ENCODE measurements at places on chromosomes 6 and 20.

GRCh38 chr6:6583836-6584235, 4.7 kb upstream of the LY86 start:
- DNase-seq = no peak

DNA sequence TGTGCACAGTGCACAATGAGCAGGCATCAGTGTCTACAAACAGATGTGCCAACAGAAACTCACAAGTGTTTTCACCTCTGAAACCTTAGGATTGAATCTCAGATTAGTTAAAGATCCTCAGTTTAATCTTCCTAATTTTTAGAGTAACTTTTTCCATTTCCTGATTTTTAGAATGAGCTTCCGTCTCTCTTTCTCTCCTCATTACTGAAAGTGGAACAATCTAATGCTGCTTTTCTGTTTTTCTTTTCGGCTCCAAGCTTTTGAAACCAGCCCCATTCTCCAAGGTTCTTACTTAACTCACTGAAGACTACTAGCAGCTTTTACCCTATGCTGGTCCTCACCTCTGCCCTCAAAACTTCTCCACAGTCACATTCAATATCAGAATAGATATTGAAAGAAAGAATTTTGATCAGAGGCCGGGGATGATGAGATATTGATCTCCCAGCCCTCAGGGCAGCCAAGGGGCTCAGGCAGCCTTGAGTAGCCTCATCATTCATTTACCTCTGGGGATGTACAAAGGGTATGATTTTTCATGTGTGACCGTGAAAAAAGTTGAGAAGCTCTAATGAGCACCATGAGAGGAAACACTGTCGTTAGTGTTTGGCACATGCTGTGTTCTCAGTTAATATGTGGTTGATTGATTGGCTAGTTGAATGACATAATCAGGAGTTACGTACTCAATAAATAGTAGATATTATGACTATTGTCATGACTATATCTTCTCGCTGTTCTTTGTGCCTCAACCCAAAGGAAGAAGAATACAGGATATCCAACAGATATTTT, 11.9 kb upstream of the STK38 start:
- DNase-seq = no peak

DNA sequence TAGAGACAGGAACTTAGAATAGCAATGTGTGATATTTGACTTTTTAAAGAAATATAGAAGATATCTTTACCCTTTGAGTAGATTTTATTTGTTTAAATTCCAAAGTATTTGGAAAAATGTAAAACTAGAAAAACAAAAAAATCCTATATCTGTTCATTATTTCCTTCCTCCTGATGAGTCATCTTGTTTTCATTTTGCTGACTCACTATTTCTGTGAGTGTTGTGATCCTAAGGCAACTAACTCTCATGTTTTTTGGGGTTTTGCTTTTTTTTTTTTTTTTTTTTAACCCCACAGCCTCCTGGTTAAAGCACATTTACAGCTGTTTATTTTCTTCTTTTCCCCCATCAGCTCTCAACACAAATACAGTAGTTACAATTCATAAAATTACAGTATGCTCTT, 37.8 kb upstream of the THEMIS start:
- no peak for DNase-seq

DNA sequence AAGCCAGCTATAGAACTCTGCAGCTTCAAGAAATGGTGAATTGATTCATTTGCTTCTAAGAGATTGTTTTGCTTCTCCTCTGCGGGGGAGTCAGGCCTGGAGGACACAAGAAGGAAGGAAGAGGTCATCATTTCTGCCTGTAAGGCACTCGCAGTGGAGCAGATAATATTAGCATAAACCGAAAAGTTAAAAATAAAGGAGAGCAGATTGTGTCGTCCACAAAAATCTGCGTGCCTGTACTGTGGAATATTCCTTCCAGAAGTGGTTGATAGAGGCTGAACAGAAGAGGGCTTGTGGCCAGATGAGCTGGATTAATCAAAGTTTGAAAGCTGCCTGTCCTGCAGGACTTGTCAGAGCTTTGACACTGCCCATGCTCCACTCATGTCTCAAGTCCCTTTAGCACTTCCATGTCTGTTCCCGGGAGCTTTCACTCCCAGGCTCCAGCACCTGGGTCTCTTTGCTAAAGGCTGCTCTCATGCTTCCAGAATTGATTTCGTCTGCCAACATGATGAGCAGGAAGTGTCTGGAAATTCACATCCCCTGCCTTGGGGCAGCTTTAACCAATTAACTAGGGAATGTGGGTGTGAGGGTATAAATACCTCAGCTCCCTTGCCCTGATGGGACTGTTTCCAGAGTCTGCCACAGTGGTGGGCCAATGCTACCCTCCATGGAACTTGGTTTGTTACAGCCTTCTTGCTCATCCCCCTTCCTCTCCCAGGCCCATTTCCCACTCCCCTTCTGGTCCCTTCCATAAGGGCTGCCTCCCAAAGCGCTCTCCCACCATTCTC, 65.1 kb upstream of the STX16 start:
- DNase-seq = no peak

DNA sequence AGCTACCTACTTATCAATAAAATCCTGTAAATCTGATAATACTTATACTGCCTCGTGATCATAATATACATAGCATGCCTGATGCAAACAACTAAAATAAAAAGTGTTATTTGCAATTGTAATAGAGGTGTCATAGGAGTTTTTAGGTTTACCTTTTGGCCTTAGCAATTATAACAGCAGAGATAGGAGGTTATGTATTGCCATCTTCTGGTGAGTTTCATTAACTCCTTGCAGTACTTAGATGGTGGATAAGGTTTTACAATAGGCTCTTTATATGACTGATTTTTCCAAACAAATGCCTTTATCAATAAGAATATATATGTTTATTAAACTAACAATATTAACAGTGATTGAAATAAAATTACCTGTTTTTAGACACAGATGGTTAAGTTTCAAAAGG, 27.8 kb upstream of the MYCT1 start:
- DNase-seq = no peak

DNA sequence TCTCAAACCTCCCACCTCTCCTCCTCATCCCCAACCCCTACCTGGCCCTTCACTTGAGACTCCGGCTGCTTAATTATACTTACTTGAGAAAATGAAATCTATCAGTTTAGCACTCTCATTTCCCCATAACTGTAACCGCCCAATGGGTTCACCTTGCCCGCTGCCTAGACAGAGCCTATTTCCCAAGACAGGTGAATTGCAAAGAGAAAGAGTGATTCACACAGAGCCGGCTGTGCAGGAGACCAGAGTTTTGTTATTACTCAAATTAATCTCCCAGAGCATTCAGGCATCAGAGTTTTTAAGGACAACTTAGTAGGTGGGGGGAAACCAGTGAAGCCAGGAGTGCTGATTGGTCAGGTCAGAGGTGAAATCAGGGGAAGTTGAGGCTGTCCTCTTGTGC, 301.4 kb upstream of the CDYL start:
- no peak for DNase-seq

- no peak for DNase-seq
Measured at GRCh38 chr6:131825946-131826345, 18.1 kb downstream of the ENPP1 start.

DNA sequence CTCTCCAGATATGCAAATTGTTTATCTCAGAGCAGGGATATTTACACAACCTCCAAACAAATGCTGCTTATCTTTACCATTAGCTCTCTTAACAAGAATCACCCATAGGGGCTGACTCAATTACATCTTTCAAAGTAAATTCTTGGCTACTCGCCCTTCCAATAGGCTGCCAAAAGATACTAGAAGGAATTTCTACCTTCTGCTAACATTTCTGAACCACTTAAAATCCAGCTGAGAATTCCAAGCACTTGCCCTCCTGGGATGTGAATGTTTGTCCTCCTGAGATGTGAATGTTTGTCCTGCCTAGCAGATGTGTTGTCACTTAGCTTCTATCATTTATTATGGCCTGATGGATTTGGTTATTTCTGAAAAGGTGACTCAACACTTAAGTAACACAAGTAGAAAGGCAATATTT, 388.0 kb downstream of the GJA1 start:
- DNase-seq = no peak

DNA sequence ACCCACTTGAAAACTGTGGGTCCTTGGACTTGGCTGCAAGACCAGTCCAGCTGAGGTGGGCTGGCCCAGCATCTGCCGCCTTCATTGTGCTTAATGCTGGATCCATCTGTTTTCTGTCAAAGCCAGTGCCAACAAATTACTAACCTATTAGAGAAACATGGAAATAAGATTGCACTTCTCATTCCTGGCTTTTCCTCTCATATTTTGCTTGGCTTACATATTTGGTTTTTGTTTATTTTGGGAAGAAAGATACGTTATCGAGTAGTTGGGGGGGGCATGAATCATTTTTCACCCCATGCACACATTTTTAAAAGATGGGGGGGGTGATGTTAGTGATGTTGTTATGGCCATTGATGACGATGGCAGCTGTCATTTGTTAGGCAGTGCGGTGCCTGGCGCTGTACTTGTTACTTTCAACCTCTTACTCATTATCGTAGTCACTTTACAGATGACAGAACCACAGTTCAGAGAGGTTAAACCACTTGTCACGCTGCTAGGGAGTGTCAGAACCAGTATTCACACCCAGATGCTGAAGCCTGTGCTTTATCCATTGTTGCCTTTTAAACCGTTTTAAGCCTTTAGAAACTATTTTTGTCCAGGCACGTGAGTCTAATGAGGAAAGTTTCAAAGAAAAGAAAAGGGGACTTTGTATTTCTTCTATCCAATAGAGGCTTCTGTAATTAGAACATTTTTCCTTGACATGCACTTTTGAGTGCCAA, 180.0 kb downstream of the TMEM242 start:
- no peak for DNase-seq

DNA sequence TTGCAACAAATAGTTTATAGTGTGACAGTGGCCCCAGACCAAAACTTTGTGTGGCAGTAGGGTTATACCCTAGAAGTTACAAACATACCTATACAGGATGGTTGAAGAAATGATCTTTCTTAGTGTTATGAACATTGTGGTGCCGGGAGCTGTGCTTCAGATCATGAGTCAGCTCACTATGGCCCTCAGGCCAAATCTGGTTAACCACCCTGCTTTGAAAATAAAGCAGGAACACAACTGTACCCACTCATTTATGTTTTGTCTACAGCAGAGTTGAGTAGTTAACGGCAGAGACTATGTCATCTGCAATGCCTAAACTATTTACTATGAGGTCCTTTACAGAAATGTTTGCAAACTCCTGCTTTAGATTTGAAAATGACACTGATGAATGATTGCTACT, 24.3 kb downstream of the AKAP7 start:
- no peak for DNase-seq

- DNase-seq = no peak
Measured at GRCh38 chr20:39631557-39631956, 669.4 kb downstream of the DHX35 start.

DNA sequence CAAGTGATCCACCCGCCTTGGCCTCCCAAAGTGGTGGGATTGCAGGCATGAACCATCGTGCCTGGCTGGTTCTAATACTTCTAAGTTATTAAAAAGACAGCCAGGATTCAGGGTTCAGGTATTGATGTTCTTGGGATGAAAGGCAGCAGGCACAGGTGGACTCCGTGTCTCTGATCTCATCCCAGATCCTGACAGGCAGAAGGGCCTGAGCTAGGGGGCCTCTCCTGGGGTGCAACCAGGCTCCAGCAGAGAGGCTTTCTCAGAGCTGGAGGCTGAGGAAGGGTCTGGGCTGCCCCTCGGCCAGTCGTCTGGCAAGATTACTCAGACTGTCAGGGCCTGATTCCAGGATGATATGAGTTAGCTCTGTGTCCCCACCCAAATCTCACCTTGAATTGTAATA, 106.3 kb downstream of the SCML4 start:
- no peak for DNase-seq

GRCh38 chr6:114449659-114450058, 106.8 kb upstream of the HS3ST5 start:
- DNase-seq = no peak

DNA sequence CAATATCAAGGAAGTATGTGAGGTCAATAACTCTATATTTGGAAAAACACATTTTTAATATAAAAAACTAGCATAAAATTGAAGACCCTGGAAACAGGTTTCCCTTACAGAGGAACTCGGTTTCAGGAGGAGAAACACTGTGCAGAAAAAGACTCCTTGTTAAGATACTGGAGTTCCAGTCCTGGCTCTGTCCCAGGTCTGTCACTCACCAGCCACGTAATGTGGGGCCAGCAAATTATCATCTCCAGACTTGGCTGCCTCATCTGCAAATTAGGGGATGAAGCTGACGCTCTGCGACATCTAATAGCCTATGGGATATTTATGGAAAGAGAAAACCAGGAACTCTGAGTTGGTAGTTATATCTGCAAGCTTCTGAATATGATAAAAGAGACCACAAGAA, 702.7 kb downstream of the EPHA7 start:
- DNase-seq = no peak

GRCh38 chr6:122609881-122610689, at the start of gene PKIB:
PKIB (plus strand) TSS chr6:122610405; CDS start chr6:122717795, 107,390 bp downstream.
- peak; percentile 64 for DNase-seq

- DNase-seq = no peak
Measured at GRCh38 chr20:18524646-18525045, 16.9 kb downstream of the SEC23B start.

DNA sequence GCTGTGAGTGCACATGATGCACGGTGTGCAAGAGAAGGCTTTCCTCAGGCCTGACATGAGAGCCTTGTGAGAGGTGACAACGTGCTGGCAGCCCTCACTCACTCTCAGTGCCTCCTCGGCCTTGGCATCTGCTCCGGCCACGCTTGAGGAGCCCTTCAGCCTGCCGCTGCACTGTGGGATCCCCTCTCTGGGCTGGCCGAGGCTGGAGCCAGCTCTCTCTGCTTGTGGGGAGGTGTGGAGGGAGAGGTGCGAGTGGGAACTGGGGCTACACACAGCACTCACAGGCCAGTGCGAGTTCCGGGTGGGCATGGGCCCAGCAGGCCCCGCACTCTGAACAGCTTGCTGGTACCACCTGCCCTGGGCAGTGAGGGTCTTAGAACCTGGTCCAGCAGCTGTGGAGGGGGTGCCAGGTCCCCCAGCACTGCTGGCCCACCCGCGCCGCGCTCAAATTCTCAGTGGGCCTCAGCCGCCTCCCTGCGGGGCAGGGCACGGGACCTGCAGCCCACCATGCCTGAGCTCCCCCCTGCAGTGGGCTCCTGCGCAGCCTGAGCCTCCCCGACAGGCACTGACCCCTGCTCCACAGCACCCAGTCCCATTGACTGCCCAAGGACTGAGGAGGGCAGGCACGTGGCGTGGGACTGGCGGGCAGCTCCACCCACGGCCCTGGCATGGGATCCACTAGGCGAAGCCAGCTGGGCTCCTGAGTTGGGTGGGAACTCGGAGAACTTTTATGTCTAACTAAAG, 74.9 kb upstream of the BMP5 start:
- no peak for DNase-seq

DNA sequence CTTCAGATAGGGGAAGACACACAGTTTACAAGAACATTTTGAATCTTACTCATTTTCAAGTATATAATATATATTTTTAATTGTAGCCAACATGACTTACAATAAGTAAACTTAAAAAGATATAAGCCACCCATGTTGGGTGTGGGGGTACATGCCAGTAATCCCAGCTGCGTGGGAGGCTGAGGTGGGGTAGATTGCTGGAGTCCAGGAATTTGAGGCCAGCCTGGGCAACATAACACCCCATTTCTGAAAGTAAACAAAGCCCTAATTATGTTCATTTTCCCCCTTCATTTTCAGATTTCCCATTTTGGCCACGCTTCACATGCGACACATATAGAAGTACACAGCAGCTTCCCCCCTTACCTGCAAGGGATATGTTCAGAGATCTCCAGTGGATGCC, 30.5 kb downstream of the SERPINB6 start:
- no peak for DNase-seq

GRCh38 chr6:44538807-44539201, 151.3 kb downstream of the CDC5L start:
- no peak for DNase-seq

GRCh38 chr6:39892490-39893129, 41.7 kb downstream of the MOCS1 start:
- DNase-seq = peak; percentile 77

GRCh38 chr6:2839982-2840748, 1.5 kb downstream of the SERPINB1 start:
- no peak for DNase-seq
